ENCODE measurements at places on chromosomes 5 and 9.
A peak's percentile ranks its signal among the peaks of the same experiment; 100 is the strongest.

- no peak overlapping the region for H3K4me3 ChIP-seq
- H3K27ac ChIP-seq = no peak overlapping the region
- H3K27me3 ChIP-seq = no peaks in the 10 kb centered on the region
- no peak for DNase-seq
- no peaks in the 10 kb centered on the region for H3K36me3 ChIP-seq
These were observed 283.3 kb downstream of the PJA2 start for GRCh38 chr5:109126481-109126880.

GRCh38 chr9:23934291-23934906, 108.4 kb upstream of the ELAVL2 start:
- no peaks in the 10 kb centered on the region for H3K4me1 ChIP-seq
- no peaks in the 10 kb centered on the region for H3K27me3 ChIP-seq
- H3K27ac ChIP-seq = no peak overlapping the region
- H3K36me3 ChIP-seq = no peaks in the 10 kb centered on the region
- no peak for DNase-seq
- H3K4me3 ChIP-seq = no peak overlapping the region

GRCh38 chr9:37997636-37998374, 71.2 kb downstream of the SHB start:
- H3K4me3 ChIP-seq = no peak overlapping the region
- H3K36me3 ChIP-seq = no peaks in the 10 kb centered on the region
- no peak for DNase-seq
- H3K4me1 ChIP-seq = peaks cover 38% of the 10 kb centered on the region
- H3K27me3 ChIP-seq = no peaks in the 10 kb centered on the region
- H3K27ac ChIP-seq = no peak overlapping the region

- peak overlapping the region; percentile 47 for H3K4me3 ChIP-seq
- no peak overlapping the region for H3K27ac ChIP-seq
- H3K36me3 ChIP-seq = no peaks in the 10 kb centered on the region
- DNase-seq = peak; percentile 69
These were observed 194 bp upstream of the RXFP3 start for GRCh38 chr5:33936004-33936380.

- no peak overlapping the region for H3K4me3 ChIP-seq
- no peak for DNase-seq
- no peak overlapping the region for H3K27ac ChIP-seq
- H3K4me1 ChIP-seq = no peaks in the 10 kb centered on the region
These were observed 34.8 kb upstream of the CDH6 start for GRCh38 chr5:31158686-31159085.

DNA sequence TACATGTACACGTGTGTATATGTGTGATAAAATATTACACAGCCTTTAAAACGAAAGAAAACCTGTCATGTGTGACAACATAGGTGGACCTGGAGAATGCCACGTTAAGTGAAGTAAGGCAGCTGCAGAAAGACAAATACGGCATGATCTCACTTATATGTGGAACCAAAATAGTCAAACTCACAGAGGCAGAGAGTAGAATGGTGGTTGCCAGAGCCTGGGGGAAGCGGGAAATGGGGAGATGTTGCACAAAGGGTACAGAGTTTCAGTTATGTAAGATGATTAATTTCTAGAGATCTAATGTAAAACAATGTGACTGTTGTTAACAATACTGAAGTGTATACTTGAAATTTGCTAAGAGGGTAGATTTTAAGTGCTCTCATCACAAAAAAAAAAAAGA, 34.8 kb downstream of the ADAMTS12 start:
- H3K27me3 ChIP-seq = no peaks in the 10 kb centered on the region
- H3K4me1 ChIP-seq = peaks cover 15% of the 10 kb centered on the region
- H3K27ac ChIP-seq = no peak overlapping the region
- H3K4me3 ChIP-seq = no peak overlapping the region
- H3K36me3 ChIP-seq = no peaks in the 10 kb centered on the region

DNA sequence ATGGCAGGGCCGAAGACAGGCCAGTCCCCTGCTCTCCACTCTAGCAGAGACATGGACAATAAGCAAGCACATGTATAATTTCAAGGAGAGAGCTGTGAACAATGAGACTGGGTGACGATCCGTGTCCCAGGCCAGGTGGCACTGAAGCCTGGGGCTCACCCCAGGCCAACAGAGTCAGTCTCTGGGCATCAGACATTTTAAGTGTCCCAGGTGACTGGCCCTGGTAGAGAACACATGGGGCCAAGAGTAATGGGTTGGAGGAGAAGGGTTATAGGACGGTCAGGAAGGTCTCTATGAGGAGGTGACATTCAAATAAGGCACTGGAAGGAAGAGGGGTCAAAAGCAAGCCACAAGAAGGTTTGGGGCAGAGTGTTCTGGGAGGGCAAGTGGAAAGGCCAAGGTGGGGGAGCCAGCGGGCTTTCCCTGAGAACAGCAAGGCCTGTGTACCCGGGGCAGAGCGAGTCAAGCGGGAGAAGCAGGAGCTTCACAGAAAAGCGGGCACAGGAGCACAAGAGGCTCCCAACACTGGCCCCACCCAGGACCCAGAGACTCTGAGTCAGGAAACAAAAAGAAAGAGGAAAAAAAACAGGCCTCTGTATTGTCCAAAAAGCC, 1.1 kb upstream of the AKNA start:
- H3K27ac ChIP-seq = no peak overlapping the region
- no peak overlapping the region for H3K4me3 ChIP-seq
- DNase-seq = no peak
- H3K4me1 ChIP-seq = peaks cover 26% of the 10 kb centered on the region
- no peaks in the 10 kb centered on the region for H3K36me3 ChIP-seq
- H3K27me3 ChIP-seq = no peaks in the 10 kb centered on the region

GRCh38 chr5:94267350-94267899, 351.0 kb downstream of the KIAA0825 start:
- H3K4me3 ChIP-seq = no peak overlapping the region
- DNase-seq = no peak
- no peak overlapping the region for H3K27ac ChIP-seq
- H3K27me3 ChIP-seq = no peaks in the 10 kb centered on the region
- no peaks in the 10 kb centered on the region for H3K36me3 ChIP-seq
- H3K4me1 ChIP-seq = no peaks in the 10 kb centered on the region

DNA sequence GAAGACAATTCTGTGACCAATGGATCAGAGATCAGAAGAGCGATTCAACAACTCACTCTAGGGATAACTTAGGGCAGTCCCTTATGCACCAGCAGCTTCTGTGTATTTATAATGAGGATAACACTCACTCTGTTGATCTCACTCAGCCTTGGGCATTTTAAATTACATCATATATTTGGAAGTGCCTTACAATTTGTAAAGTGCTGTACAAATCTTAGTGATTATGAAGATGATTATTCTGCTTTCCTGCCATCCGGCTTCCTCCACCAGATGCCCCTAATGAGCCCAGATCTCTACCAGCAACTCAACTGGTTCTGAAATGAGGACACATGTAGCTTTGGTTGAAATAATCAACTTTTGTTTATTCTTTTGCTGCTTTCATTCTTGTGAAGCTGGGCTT, 105.3 kb downstream of the PCSK1 start:
- peaks cover 9% of the 10 kb centered on the region for H3K4me1 ChIP-seq
- H3K4me3 ChIP-seq = no peak overlapping the region
- H3K27ac ChIP-seq = no peak overlapping the region

GRCh38 chr5:171390883-171391677, 3.4 kb downstream of the NPM1 start:
- no peak overlapping the region for H3K27ac ChIP-seq
- no peaks in the 10 kb centered on the region for H3K27me3 ChIP-seq
- H3K4me3 ChIP-seq = peak overlapping the region; percentile 95
- peaks cover 23% of the 10 kb centered on the region for H3K36me3 ChIP-seq

GRCh38 chr5:58875599-58875998, 292.7 kb downstream of the RAB3C start:
- peaks cover 3% of the 10 kb centered on the region for H3K27me3 ChIP-seq
- H3K4me1 ChIP-seq = no peaks in the 10 kb centered on the region
- no peak overlapping the region for H3K27ac ChIP-seq
- no peak for DNase-seq
- no peak overlapping the region for H3K4me3 ChIP-seq

- peaks cover 6% of the 10 kb centered on the region for H3K36me3 ChIP-seq
- peak overlapping the region; percentile 80 for H3K4me3 ChIP-seq
- peak; percentile 29 for DNase-seq
- no peaks in the 10 kb centered on the region for H3K4me1 ChIP-seq
- H3K27me3 ChIP-seq = no peaks in the 10 kb centered on the region
These were observed 530 bp downstream of the BBLN start for GRCh38 chr9:128160603-128160987.

DNA sequence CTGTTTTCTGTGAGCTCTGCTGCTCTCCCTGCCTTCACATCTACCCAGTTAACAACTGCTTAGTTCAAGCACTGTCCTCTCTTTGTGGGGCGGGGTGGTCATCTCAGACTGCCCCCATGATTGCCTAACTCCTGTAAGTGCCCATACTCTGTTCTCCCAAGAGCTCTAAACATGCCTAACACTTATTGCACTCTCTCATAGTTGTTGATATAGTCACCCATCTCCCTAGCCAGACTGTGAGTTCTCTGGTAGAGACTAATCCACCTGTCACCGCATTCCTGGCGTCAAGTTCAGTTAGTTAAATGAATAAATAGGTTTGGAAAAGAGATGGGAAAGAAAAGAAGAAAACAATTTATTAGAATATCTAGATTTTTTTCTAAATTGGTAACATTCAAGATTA, 18.3 kb upstream of the MUSK start:
- H3K4me1 ChIP-seq = peaks cover 8% of the 10 kb centered on the region
- DNase-seq = peak; percentile 69
- H3K27ac ChIP-seq = peak overlapping the region; percentile 90
- no peaks in the 10 kb centered on the region for H3K36me3 ChIP-seq
- H3K27me3 ChIP-seq = no peaks in the 10 kb centered on the region

DNA sequence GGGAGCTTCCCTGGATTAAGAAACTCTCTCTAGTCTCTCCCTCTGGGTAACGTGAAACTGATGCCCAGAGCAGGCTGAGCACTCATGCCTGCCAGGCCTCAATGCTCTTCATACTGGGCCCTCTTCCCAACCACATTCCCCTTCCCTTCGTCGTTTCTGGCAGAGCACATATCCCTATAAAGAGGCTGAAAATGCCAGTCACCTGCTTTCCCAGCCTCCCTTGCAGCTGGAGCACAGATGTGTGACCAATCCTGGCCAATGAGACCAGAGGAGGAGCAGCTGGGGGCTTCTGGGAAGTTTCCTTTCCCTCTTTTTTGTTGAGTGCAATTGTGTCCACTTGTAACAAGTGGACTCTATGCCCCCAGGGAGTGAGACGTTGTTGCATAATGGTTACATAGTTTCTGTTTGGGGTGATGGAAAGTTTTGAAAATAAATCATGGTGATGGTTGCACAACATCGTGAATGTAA, 30.2 kb upstream of the SMIM23 start:
- no peaks in the 10 kb centered on the region for H3K36me3 ChIP-seq
- H3K4me3 ChIP-seq = no peak overlapping the region
- H3K4me1 ChIP-seq = peaks cover 5% of the 10 kb centered on the region
- H3K27ac ChIP-seq = no peak overlapping the region
- DNase-seq = peak; percentile 51
- no peaks in the 10 kb centered on the region for H3K27me3 ChIP-seq

DNA sequence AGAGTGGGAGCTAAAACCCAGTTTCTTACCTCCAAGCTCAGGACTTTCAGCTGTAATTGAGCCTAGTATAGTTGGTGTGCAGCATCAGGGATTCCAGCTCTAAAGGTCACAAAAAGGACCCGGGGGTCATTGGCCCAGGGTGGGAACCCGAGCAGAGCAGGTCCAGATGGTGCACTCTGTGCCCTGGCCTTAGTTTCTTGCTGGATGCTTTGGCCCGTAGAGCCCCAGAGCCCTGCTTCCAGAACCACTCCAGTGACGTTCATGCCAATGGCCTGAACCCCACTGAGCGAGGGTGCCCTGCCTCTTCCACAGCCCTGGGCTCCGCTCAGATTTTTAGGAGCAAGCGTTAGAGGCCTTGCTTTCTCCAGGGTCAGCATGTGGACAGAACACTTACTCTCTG, 8.2 kb downstream of the SLC22A5 start:
- H3K36me3 ChIP-seq = no peaks in the 10 kb centered on the region
- no peak overlapping the region for H3K4me3 ChIP-seq
- no peaks in the 10 kb centered on the region for H3K27me3 ChIP-seq

GRCh38 chr5:144325532-144325931, 154.9 kb downstream of the KCTD16 start:
- no peaks in the 10 kb centered on the region for H3K27me3 ChIP-seq
- DNase-seq = no peak
- H3K36me3 ChIP-seq = no peaks in the 10 kb centered on the region

GRCh38 chr9:93826905-93827544, 128.1 kb downstream of the BARX1 start:
- H3K36me3 ChIP-seq = no peaks in the 10 kb centered on the region
- H3K27ac ChIP-seq = no peak overlapping the region
- DNase-seq = no peak
- H3K4me3 ChIP-seq = no peak overlapping the region

GRCh38 chr5:67187006-67187715, 9.4 kb downstream of the CD180 start:
- peaks cover 3% of the 10 kb centered on the region for H3K4me1 ChIP-seq
- H3K4me3 ChIP-seq = no peak overlapping the region
- no peak for DNase-seq
- no peak overlapping the region for H3K27ac ChIP-seq

DNA sequence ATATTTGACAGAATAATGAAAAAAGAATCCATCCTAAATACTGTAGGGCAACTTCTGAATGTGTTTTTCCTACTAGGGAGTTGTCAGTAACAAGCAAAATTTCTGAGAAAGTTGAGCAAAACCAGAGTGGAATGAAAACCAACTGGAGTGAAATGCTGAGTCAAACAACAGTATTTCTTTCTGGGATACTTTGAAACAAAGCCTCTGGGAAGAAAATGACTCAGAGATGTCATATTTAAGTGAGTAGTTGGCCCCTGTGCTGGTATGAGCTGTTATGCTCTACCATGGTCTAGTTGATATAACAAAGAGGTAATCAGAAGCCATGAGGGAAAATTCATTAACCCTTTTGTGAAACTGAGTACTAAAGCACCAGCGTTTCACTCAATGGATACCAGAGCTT, 372.1 kb upstream of the C9orf72 start:
- H3K4me3 ChIP-seq = no peak overlapping the region
- no peak overlapping the region for H3K27ac ChIP-seq
- H3K4me1 ChIP-seq = no peaks in the 10 kb centered on the region

- H3K27ac ChIP-seq = no peak overlapping the region
- H3K36me3 ChIP-seq = no peaks in the 10 kb centered on the region
- H3K4me1 ChIP-seq = no peaks in the 10 kb centered on the region
- H3K27me3 ChIP-seq = no peaks in the 10 kb centered on the region
- no peak overlapping the region for H3K4me3 ChIP-seq
These were observed 118.1 kb downstream of the SPEF2 start for GRCh38 chr5:35735718-35736117.

- H3K27ac ChIP-seq = no peak overlapping the region
- H3K27me3 ChIP-seq = no peaks in the 10 kb centered on the region
- no peaks in the 10 kb centered on the region for H3K36me3 ChIP-seq
- peaks cover 2% of the 10 kb centered on the region for H3K4me1 ChIP-seq
- no peak for DNase-seq
These were observed 10.4 kb upstream of the SH3TC2 start for GRCh38 chr5:149073213-149073612.

- H3K4me1 ChIP-seq = no peaks in the 10 kb centered on the region
- H3K27ac ChIP-seq = peak overlapping the region; percentile 46
- peaks cover 4% of the 10 kb centered on the region for H3K27me3 ChIP-seq
These were observed 1.5 kb downstream of the GAS1 start for GRCh38 chr9:86945728-86946200.

GRCh38 chr5:115962239-115962564, at the start of gene LVRN:
Gene LVRN (plus strand): TSS chr5:115962475. CDS start chr5:115962618, 143 bp downstream.
- peaks cover 20% of the 10 kb centered on the region for H3K27me3 ChIP-seq
- peak within 1 kb of the TSS; percentile 12 for H3K4me3 ChIP-seq
- H3K4me1 ChIP-seq = no peaks in the 10 kb centered on the region
- DNase-seq = no peak

Data from fibroblast of lung (primary cell).